ENCODE measurements at places on chromosomes 7 and 10.

DNA sequence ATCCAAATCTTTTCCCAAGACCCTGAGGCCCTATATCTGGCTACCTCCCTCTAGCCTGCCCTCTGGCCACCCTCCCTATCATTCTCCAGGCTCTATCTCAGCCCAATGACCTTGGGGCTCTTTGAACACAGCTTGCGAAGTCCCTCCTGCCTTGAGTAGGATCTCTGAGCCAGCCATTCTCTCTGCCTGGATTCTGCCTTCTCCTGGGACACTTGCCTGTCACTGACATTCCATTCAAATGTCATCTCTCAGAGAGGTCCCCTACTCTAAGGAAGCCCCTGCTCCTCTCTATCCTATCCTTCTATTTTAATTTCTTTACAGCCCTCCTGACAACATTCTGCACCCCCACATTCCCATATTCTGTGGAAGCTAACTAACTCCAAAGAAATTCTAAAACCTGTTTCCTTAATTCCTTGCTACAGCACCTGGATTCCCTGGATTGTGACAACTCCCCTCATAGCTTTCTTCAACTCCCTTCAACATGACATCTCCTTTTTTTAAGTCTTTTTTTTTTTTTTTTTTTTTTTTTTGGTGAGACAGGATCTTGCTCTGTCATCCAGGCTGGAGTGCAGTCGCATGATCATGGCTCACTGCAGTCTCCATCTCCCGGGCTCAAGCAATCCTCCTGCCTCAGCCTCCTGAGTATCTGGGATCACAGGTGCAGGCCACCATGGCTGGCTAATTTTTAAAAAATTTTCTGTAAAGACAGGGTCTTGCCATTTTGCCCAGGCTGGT lies 81.0 kb upstream of the ASAH2 start:
- no peak for DNase-seq

DNA sequence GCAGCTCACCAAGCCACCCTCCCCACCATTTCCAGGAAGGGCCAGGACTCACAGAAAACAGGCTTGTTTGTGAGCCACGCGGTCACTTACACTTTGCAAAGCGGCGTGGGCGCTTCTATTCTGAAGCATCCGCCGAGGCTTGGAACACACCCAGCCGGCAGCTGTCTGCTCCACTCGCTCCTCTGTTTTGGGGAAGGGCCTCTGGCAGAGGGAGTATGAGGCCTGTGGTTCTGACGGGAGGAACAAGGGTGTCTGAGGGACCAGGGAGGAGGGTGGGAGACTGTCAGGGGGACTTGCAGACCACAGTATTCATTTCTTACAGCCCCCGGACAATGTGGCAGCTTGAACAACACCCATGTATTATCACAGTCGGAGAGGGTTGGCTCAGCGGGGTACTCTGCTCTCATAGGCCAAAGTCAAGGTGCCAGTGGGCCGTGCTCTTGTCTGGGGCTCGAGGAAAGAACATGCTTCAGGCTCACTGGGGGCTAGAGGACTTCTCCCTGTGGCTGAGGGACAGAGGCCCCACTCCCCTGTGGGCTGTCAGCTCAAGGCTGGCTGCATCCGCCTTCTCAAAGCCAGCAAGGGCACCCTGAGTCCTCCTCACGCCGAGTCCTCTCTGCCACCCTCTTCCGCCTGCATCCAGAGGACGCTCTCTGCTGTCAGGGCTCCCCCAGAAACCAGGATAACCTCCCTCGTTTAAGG lies 60.4 kb upstream of the FAM20C start:
- DNase-seq, result peak; percentile 89

DNA sequence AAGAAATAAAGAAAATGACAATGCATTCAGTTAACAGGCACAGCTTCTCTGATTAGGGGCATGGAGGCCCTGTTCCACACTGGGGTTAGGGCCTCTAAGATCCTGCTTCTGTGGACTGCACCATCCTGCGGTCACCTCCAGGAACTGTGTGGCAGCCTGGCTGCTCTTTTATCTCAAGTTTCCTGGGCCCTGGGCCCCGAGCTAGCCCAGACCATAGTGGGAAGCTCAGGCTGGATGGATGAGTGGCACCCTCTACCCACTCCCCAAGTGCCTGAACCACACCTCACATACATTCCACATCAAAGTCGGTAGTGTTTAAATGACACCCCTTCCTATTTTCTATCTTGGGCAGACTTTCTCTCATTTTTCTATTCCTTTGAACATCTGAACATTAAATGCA lies 461.5 kb upstream of the MKI67 start:
- no peak for DNase-seq

DNA sequence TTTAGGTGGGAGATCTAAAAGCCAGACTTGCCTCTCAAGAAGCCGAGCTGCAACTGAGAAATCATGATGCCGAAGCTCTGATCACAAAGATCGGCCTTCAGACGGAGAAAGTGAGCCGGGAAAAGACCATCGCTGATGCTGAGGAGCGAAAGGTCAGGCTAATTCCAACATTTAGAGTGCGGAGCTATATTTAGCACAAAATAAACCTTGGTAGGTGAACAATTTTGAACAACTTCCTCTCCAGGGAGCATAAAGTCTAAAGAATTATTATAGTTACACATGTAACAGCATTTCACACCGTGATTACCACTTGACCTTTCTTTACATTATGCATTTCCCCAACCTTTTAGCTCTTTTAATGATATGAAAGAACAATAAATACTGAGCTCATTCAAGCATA lies 166.7 kb downstream of the CDCA7L start:
- no peak for DNase-seq

DNA sequence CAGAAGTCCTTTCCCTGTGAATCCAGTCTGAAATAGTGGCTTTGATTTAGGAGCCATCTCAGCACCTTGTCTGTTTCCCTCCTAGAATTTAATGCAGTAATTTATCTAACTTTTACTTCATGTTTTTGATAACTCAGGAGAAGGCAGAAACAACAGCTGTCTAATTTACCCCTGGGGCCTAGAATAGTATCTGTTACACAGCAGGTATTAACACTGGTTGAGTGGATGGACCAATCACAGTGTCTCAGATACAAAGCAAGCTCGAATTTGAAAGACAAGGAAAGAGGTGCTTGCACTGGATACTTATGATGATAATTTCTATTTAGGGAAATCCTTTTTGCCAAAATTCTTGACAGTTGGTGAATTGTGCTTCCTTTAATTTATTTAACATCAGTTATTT lies 23.4 kb downstream of the CHRM2 start:
- DNase-seq, result no peak

DNA sequence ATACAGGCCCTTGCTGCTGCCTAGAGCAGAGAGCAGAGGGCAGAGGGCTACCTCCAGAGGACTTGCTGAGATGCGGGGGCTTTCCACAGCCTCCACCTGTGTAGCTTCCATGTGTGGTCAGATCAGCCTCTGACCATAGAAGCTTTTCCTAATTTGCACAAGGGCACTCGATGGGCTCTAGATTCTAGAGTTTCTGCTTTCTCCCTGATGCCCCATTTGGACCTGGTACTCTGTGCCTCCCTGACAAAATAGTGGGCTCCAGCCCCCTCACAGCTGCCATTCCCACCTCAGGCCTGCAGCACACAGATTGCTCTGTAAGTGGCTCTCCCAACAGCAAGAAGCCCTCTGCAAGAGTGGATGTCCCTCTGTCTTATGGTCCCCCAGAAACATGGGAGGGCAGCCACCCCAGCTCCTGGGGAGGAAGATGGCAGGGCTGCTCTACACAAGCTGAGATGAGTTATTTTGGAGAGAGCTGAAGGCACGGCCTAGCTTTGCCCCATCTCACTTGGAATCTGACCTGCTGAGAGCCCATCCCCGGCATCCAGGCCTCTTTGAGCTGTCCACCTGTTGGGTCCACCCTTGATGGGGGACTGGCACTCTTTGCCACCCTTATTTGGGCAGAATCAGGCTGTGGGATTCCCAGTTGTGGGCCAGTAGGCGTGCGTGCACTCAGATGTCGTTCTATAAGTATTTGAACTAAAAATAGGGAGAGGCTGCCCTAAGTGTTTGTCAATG lies 16.7 kb downstream of the TMEM273 start:
- DNase-seq, result no peak
